T-helper 1 cell (primary cell): ENCODE measurements at places on chromosomes 4 and X.

DNA sequence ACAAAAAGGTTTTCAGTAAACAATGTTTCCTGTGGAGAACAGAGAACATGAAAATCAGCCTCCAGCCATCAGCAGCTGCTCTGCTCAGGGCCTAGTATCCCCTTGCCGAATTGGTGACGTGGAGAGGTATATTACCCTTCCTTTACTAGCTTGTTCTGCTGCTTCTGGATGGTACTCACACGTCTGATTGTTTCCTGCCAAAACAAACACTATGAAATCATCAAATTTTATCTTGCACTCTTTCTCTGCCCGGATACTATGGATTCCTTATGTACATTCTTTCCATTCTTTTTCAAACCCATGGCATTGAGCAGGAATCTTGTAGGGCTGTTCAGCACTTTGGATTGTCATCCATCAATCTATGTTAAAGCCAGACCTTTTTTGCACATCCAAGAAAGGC lies 18.8 kb upstream of the METAP1 start:
- no peak for DNase-seq

GRCh38 chrX:110437686-110438085 lies 79.0 kb downstream of the RTL9 start:
- no peak for DNase-seq

- DNase-seq: no peak
These were observed 3.6 kb upstream of the SLC9A6 start for GRCh38 chrX:135981668-135982067.

GRCh38 chr4:139014371-139015268 lies 961 bp upstream of the NOCT start:
- no peak for DNase-seq

- no peak for DNase-seq
These were observed 167.8 kb upstream of the FAM241A start for GRCh38 chr4:111977419-111977965.

DNA sequence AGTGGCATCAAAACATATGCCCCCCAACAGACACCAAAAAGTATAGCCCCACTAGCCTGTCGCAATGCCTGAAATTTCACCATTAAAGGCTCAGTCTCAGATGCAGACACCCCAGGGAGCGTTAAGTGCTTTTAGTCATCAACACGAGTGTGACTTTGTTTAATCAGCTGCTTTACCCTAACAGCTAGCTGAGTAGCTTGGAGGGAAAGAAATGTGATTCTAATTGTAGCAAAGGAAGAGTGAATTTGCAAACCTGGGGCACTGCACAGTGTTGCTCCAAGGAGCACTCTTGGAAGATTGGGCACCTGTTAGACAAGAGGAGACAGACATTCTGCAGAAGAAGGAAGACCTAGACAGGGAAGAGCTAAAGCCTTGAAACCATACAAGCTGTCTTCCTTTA lies 145.1 kb downstream of the BEND2 start:
- no peak for DNase-seq

GRCh38 chr4:154939851-154940250 lies 158.8 kb downstream of the RBM46 start:
- DNase-seq: no peak

- DNase-seq: no peak
These were observed 28.7 kb downstream of the TMPRSS11A start for GRCh38 chr4:67934628-67935027.
